ENCODE measurements at places on chromosomes 1 and 21. TPM values are rescaled to one million over a fixed set of nuclear protein-coding genes. Genes with fewer than 3 reads are reported as not detected.

Gene LCE3D
- polyA plus RNA-seq = not detected

GRCh38 chr1:98035602-98036002 is 114.8 kb upstream of the DPYD start:
- DNase-seq = no peak

DNA sequence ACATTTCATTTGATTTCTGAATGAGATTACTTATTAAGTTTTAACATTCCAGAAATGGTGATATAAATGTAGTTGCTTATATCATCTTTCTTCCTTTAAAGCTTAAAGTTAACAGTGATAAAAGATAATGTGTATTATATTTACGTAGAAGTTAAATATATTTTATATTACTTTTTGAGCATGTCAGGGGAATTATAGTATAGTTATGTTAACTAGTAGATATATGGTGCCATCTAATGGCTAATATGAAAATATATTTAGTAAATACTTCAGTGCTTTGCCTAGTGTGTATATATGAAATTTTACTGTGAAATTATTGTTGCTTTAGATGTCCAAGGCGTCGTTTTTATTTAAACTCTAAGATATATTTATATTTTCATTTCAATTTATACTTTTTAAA is 51.5 kb downstream of the SYT14 start:
- no peak for DNase-seq

- no peak for DNase-seq
Observed at GRCh38 chr1:245156736-245157505, 2.1 kb downstream of the KIF26B start.

Gene C1orf216
- 9.9 TPM for polyA plus RNA-seq

Gene NEK2
- polyA plus RNA-seq = 19.3 TPM

Gene ALX3
- polyA plus RNA-seq = not detected

- peak; percentile 15 for DNase-seq
Observed at GRCh38 chr1:223811634-223812101, 34.1 kb downstream of the TP53BP2 start.

Gene AIRE
- polyA plus RNA-seq = 0.24 TPM

DNA sequence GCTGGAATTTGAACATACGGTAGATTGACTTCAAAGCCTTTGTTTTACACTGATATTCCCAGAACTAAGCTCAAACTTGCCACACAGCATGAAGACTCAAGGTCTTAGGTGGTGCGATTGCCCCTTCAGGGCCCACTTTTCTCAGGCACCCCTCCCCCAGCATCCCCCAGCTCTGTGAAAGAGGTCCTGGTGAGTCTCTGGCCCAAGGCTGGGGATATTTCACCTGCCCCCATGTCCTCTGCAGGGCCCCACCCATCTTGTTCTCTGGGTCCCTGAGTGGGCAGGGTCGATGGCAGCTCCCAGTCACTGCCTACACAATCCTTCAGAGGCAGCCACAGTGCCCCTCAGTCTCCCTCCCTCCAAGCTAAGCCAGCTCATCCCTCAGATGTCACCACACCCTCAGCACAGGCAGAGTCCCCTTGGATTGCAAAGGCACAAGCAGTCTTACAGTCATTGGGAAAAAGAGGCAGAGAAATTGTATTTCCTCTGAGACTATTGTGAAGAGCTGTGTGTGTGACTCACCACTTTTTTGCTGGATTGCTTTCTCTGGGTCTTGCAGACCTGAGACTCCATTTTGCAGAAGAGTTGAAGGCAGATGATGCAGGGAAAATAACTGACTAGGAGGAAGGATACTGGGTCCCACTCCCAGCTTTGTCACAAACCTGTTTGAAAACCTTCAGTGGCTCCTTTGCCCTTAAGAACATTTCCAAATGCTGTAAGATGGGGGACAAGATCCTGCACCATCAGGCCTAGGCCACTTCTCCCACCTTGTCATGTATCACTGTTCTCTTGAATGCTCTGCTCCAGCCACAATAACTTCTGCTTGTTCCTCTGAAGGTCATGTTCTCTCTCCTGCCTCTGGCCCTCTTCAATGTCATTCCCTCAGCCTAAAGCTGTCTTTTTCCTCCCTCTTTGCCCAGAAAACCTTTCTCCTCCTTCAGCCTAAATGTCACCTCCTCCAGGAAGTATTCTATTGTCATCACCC is 119.1 kb upstream of the GRIK3 start:
- no peak for DNase-seq

DNA sequence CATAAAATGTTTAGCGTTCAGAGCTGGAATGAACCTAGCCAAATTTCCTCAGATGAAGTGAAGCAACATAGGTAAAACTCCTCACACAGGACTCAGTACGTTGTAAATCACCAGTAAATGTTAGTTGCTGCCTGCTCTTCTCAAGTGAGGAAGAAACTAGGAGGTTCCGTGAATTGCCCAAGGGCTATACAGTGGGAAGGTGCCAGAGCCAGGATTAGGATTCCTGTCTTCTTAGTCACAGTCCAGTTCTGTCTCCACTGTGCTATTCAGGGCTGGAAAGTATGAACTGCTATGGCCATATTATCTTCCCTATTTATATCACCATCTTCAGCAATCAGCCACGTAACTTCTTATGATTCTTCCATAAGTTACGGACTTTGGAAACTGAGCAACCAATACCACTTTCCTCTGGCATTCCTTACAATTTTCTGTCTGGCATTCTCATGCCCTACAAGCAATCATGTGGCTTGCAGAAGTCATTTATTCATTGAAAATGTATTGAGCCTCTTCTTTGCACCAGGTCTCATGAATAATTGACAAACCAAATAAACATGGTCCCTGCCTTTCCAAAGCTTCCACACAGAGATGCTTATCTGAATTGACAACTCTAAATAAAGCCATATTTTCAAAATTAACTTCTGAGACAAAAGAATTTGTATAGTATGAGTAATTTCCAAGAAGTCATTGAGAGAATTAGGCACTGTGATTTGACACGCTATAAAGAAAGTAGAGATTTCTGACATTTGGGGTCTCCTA is 271.6 kb upstream of the SGIP1 start:
- no peak for DNase-seq

- DNase-seq = no peak
Observed at GRCh38 chr1:105137543-105138457, 1388.1 kb downstream of the AMY1C start.

DNA sequence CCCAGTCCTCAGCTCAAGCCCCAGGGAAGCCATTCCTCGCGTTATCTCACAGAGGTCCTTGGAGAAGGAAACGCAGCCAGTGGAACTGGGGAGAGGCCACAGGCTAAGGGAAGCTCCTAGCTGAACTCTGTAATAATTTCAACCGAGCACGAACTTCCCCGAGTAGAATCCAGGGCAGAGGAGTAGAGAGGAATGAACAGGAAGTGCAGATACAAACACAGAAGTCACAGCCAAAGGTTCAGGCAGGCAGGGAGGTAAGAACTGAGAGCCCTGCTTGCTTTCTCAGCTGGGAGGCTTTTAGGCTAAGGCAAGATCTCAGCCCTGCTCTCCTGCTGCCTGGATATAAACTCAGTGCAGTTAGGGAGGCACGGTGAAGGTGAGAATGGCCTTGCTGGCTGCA is 23.7 kb downstream of the WARS2 start:
- no peak for DNase-seq

GRCh38 chr1:3633344-3634058 is 8.7 kb downstream of the TPRG1L start:
- DNase-seq = no peak

- DNase-seq = no peak
Observed at GRCh38 chr1:221751226-221751887, 9.5 kb upstream of the DUSP10 start.

Gene ZNF683
- not detected for polyA plus RNA-seq

DNA sequence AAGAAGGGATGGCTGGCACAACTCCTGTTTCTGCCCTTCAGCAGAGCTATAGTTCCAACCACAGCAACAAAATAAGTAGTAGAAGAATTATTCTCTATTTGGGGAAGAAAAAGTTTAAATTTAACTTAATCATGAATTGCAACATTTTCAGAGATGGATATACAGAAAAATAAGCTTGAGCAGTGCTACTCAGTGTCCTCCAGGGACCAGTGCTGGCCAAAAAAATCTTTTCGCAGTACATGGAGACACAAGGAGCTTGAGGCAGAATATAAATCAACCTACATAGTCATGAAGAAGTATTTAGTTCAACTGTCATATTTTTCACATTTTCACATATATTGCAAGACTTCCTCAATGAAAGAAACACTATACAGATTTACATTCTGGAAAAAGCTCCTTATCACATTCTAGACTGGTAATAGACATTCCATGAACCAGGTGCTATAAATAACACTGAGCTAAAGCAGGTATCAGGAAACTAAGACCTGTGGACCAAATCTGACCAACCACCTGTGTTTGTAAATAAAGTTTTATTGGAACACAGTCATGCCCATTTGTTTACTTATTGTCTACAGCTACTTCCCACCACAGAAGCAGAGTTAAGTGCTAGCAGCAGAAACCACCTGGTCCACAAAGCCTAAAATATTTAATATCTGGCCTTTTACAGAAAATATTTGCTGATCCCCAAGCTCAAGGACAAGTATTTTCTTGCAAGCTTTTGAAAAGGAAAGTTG is 101.9 kb downstream of the RGS21 start:
- no peak for DNase-seq

Gene PRRX1
- polyA plus RNA-seq = 0.96 TPM

All from right renal cortex interstitium (tissue), 3 donors.